ENCODE measurements at places on chromosomes 16 and 17.

GRCh38 chr16:64475627-64476351, 646.1 kb downstream of the CDH11 start:
- peak overlapping the region; percentile 28 for H3K4me3 ChIP-seq
- no peaks in the 10 kb centered on the region for H3K27me3 ChIP-seq
- DNase-seq = no peak
- peaks cover 23% of the 10 kb centered on the region for H3K4me1 ChIP-seq
- peak overlapping the region; percentile 62 for H3K27ac ChIP-seq

DNA sequence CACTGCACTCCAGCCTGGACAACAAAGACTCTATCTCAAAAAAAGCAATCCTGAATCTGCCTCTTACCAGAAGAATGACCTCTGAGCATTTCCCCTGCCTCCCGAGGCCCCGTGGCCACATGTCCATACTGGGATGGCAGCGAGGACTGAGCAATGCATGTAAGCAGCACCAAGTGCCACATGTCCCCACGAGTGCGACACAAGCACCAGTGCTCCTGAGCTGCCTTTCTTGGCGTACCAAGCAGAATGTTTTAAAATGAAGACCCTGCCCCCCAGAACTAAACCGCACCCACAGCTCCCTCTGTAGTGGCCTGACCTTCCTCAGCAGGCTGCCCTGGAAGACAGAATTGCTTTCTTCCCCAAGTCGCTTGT, 373.3 kb downstream of the SLC39A11 start:
- no peaks in the 10 kb centered on the region for H3K36me3 ChIP-seq
- no peaks in the 10 kb centered on the region for H3K27me3 ChIP-seq
- peak overlapping the region; percentile 29 for H3K4me3 ChIP-seq
- no peaks in the 10 kb centered on the region for H3K4me1 ChIP-seq

DNA sequence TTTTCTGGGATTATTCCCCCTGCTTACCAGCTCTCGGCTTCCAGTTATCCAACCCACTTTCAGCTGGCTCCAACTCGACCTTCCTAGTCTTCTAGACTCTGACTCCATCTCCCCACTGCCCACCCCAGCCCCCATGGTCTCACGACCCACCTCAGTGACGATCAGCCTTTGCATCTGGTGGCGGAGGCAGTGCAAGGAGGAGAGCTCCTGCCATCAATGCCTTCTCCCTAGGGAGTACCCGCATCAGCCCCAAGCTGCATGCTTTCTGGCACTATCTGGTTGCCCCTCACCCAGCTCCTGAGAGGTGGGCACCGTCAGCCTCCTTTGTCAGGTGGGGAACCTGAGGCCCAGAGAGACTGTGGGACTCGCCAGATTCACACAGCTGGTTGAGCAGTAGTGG, 72.6 kb upstream of the RPL38 start:
- H3K4me1 ChIP-seq = no peaks in the 10 kb centered on the region
- H3K4me3 ChIP-seq = no peak overlapping the region
- no peak for DNase-seq

DNA sequence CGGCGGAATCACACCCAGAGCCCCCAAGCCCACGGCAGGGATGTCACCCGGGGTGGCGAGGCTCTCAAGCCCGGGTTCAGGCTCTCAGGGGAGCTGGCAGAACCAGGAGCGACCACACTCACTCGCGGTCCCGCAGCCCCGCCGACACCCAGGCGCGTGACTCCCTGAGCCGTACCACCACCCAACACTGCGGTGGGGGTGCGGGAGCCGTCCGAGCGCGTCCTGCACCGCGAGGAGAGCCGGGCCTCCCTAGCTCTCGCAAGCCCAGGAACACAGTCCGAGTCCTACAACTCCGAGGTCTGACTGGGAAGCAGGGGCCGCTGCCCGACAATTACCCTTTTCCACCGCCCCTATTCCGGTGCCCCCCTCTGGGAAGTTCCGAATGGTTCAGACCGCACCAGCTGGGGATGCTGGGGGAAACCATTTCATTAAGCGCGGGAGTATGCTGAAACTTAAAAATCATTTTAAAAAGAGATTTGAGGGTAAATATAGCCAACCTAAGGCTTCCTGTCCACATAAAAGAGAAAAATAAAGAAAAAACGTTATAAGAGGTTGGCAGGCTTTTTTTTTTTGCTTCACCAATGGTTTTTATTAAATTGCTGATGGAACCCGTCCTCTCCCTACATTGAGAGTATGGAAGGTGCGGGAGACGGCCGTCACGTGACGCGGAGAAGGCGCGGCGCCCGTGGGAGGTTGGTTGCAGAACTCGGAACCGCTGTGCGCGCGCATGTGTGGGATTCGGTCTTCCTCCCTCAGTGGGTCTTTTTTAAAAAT, at the start of gene FLCN:
FLCN (minus strand) TSS at position 143 of the 774 bp plus-strand sequence. CDS start 9,031 bp downstream, outside the sequence.
- H3K4me3 ChIP-seq = peak within 1 kb of the TSS; percentile 99
- H3K27me3 ChIP-seq = no peaks in the 10 kb centered on the region
- H3K36me3 ChIP-seq = peaks cover 1% of the 10 kb centered on the region

GRCh38 chr16:30005341-30006094, 5.3 kb downstream of the DOC2A start:
- peaks cover 7% of the 10 kb centered on the region for H3K4me1 ChIP-seq
- H3K36me3 ChIP-seq = peaks cover 7% of the 10 kb centered on the region
- H3K27ac ChIP-seq = no peak overlapping the region

DNA sequence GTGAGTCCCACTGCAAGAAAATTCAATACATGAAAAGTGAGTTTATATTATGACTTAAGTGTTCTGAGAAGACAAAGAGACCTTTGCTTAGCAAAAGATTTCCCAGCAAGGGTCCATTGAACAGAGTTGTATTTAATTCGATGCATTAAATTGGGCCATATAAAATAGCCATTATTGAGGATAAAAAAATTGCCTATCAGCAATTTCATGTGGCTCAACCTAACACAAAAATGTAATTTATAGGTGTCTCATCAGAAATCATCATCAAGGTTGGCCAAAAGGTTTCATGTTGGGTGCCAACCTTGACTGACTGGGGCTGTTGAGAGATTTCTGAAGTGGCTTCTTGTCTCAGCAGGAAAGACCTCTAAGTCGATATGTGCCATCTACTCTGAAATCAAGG, 84.8 kb upstream of the TOX3 start:
- no peak overlapping the region for H3K4me3 ChIP-seq
- no peaks in the 10 kb centered on the region for H3K27me3 ChIP-seq
- DNase-seq = no peak
- no peaks in the 10 kb centered on the region for H3K4me1 ChIP-seq

DNA sequence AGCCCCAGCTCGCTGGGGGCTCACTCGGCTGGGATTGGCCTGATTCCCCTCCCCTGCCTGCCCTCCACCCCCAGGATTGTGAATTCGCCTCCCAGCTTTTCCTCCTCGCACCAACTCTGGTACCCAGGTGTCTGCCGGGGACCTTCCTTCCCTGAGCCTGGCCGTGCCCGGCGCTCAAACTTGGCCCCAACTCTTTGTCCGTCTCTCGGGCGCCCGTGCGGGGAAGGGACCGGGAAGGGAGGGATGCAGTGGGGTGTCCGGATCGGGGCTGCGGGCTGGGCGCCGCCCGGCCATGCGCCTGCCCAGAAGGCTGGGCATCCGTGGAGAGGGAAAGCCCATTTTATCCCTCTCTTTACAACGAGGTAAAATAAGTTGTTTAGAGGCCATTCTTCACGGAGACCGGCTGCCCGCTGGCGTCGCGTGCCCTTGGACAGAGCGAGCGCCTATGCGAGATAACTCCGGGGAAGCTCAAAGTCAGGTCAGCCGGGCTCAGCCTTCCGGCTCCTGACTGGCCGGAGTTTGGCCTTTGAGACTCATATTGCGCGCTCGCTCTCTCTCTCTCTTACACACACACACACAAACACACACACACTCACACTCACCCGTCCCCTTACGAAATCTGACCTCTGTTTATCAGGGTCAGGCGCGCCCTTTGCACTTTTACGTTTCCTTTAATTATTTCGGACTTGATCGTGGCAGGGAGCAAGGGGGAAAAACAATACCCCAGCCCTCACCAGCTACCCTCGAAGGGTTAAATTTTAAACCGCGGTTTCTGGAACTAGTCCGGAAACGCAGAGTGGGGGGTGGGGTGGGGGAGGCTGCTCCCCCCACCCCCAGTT, 774 bp upstream of the MAF start:
- no peaks in the 10 kb centered on the region for H3K27me3 ChIP-seq
- no peaks in the 10 kb centered on the region for H3K36me3 ChIP-seq
- peaks cover 25% of the 10 kb centered on the region for H3K4me1 ChIP-seq
- no peak for DNase-seq
- peak overlapping the region; percentile 90 for H3K4me3 ChIP-seq
- H3K27ac ChIP-seq = peak overlapping the region; percentile 87

GRCh38 chr16:49483251-49483650, 109.6 kb downstream of the C16orf78 start:
- no peak for DNase-seq
- H3K27ac ChIP-seq = no peak overlapping the region
- H3K27me3 ChIP-seq = no peaks in the 10 kb centered on the region
- H3K4me3 ChIP-seq = no peak overlapping the region
- H3K36me3 ChIP-seq = no peaks in the 10 kb centered on the region

DNA sequence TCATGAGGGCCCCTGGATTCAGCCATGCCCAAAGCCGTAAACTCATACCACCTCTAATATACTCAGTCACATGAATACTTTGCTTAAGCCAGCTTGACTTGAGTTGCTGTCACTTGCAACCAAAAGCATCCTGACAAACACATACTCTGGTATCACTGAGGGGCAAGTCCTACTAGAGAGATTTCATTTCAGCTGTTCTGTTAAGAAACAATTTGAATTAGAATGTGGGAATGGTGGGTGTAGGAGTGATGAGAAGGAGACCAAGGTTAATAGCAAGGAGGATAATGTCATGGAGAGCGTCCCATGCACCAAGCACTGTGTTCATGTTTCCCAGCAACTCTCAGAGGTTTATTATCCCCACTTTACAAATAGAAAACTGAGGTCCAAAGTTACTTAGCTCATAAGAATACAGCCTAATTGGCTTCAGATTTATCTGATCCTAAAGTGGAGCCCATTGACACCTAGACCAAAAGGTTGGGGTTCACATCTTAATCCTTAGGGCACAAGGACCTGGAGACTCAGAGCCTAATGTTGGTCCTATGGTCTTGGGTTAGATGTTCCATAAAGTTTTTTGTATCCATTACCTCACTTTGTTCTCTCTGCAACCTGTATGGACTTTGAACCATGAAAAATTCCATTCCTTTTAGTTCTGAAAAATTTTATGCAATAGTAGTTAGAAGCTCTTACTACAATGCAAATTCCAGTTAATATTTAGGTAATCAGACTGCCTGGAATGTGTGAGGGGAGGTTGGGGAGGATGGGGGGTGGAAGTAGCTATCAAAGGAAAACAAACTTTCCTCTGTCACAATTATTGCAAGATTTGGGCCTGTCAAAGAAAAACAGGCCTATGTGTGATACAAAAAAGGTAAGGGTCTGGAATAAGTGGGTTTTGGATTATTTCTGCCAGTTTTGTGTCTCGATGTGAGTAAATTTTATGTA, 105.9 kb downstream of the IRX3 start:
- H3K4me1 ChIP-seq = no peaks in the 10 kb centered on the region
- DNase-seq = no peak
- no peak overlapping the region for H3K4me3 ChIP-seq
- H3K27ac ChIP-seq = no peak overlapping the region

- H3K27me3 ChIP-seq = no peaks in the 10 kb centered on the region
- H3K4me1 ChIP-seq = peaks cover 19% of the 10 kb centered on the region
- H3K27ac ChIP-seq = peak overlapping the region; percentile 68
- H3K4me3 ChIP-seq = peak overlapping the region; percentile 21
Measured at GRCh38 chr16:67926181-67926750, 5.4 kb downstream of the CTRL start.

DNA sequence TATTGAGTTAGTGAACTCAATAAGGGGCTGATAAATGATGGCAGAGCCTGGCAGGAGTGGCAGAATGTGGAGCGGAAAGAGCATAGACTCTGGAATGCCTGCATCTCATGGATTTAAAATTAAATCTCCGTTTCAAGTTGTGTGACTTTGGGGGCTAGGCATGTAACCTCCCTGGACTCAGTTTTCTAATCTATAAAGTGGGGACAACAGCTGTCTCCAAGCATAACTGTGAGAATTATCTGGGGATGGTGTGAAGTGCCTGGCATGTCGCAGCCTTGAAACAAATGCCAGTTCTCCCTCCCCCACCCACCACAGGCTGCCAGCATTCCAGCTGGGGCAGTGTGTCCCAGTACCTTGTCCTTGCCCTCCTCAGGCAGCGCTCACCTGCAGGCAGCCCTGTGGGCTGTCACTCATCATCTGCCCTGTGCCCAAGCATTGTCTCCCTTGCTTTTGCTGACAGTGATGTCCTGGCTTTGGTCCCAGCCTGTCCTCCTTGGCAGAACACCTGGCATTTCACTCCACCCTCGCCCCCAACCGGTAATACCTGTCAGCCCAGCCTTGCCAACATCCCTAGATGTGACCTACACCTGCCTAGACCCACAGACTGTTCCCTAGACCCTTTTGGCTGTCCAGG, 129.6 kb downstream of the MRM1 start:
- no peak overlapping the region for H3K4me3 ChIP-seq
- no peaks in the 10 kb centered on the region for H3K36me3 ChIP-seq
- H3K4me1 ChIP-seq = no peaks in the 10 kb centered on the region
- no peak overlapping the region for H3K27ac ChIP-seq
- H3K27me3 ChIP-seq = no peaks in the 10 kb centered on the region

DNA sequence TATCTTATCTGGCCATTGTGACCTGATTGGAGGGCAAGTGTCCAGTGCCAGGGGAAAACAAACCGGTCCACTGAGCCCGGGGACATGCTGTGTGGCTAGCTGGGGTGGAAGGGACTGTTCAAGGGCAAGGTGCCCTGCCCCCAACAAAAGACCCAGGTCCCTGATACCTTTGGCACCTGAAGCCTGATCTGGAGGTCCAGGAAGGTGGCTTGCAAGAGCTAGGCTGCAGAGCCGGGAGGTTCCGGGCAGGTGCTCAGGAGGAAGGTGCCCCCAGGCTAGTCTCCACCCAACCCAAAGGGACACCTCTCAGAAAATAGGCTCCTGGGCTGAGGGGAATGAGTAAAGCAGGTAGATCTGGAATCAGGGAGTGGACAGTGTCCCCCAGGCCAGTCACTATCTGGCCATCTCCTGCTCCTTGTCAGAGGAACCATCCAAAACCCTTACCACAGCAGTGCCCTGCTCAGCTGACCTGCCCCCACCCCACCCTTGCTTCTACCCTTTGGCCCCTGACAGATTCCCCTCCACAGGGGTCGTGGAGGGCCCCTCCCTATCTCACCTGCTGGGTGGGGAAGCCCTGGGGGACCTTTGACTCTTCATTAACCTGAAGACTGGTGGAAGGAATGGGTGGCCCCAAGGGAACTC, 6.2 kb downstream of the NAT9 start:
- peaks cover 9% of the 10 kb centered on the region for H3K4me1 ChIP-seq
- no peak for DNase-seq
- H3K27me3 ChIP-seq = no peaks in the 10 kb centered on the region
- H3K4me3 ChIP-seq = no peak overlapping the region
- H3K27ac ChIP-seq = no peak overlapping the region
- peaks cover 26% of the 10 kb centered on the region for H3K36me3 ChIP-seq

DNA sequence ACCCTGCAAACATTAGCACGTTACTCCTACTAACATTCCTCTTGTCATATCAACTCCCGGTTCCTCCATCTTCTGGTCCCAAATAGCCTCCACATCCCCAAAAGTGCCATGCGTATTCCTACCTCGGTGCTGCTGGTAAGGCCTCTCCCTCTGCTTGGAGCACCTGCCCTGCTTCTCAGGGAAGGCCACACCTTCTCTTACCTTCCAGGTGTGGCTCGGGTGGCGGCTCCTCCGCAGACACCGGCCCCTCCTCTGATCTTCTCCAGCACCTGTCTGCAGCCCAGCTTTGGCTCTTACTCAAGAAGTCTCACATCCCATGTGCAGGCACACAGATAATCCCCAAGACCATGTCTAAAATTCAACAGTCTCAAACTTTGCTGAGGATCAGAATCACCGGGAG, 92.3 kb downstream of the GAS7 start:
- DNase-seq = no peak
- no peaks in the 10 kb centered on the region for H3K4me1 ChIP-seq
- no peak overlapping the region for H3K4me3 ChIP-seq
- H3K27ac ChIP-seq = no peak overlapping the region

- H3K4me1 ChIP-seq = no peaks in the 10 kb centered on the region
- no peak for DNase-seq
- no peaks in the 10 kb centered on the region for H3K27me3 ChIP-seq
- H3K4me3 ChIP-seq = no peak overlapping the region
Measured at GRCh38 chr17:4487820-4488716, 10.6 kb upstream of the SPNS2 start.

Measured in thoracic aorta (tissue), 2 donors.